ENCODE measurements at places on chromosomes 11 and 22. TPM values are rescaled to one million over a fixed set of nuclear protein-coding genes. Genes with fewer than 3 reads are reported as not detected.

The OR4A15 gene
- polyA plus RNA-seq: not detected

DNA sequence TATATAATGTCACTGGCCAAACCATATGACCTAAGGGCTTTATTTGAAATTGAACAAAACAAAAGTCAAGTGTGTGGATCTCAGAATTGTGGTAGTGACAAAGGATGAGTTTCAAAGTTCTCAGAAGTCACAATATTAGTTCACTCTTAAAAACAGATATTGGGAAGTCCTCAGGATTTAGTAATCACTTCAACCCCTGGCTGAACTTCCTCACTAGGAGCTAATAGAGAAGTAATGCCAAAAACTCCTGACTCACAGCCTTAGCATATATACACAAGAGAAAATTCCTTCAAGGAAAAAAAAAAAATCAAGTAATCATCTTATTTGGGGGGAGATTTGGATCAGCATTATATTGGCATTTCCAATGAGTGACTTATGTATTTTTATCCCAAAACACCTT, 75.6 kb upstream of the APOA1 start:
- DNase-seq: no peak

DNA sequence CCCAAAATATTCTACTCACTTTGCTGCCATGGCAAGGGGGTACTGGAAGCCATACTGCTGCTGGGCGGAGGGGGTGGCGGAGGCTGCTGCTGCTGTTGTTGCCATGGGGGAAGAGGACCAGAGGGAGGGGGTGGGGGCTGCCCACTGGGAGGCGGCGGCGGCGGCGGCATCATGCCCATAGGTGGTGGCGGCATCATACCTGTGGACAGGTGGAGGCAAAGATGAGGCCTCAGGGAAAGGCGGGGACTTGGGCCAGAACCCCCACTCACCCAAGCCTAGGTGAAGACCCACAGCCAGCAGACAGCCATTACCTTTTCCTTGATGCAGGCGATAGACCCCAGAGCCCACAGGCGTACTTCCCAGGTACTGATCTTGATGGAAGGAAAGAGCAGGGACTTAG, 7.1 kb upstream of the PYGM start:
- DNase-seq: no peak

The RTN4RL2 gene
- polyA plus RNA-seq: not detected

DNA sequence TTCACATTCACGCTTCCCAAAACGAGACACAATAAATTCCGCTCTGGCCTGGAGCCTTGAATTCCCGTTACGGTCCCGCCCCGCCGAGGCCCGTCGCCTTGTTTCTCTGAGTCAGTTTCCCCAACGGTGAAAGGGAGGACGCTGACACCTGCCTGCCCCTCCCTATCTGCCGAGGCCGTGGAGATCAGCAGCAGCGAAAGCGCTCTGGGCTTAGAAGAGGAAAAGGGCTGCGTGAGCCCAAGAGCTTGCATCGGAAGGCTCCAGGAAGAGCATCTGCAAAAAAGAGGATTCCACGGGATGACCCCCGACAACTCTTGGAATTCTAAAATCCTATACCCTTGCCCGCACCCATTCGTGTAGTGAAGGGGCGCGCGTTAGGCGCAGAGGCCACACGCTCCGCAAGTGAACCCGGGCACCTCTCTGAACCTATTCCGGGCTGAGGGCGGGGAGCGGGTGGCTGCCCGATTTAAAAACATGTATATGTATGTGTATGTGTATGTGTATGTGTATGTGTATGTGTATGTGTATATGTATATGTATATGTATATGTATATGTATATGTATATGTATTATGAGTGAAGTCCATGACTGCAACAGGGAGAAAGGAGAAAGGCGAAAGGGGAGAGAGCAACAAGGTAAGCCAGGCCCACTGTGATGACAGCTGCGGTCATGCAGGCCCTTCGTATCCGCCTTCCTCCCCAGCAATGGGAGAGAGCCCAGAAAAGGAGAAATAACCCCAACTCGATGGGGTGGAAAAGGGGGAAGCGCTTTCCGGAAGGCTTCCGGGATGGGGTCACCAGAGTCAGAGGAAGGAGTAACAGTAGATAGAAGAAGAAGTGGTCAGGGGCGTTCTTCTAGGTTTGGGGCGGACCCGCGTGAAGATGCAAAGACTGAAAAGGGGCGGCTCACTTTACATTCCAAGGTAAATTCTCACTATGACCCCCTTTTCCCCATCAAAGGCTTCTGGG, 948 bp upstream of the MRTFA start:
- DNase-seq: peak; percentile 57

The TRIM49C gene
- polyA plus RNA-seq: not detected

DNA sequence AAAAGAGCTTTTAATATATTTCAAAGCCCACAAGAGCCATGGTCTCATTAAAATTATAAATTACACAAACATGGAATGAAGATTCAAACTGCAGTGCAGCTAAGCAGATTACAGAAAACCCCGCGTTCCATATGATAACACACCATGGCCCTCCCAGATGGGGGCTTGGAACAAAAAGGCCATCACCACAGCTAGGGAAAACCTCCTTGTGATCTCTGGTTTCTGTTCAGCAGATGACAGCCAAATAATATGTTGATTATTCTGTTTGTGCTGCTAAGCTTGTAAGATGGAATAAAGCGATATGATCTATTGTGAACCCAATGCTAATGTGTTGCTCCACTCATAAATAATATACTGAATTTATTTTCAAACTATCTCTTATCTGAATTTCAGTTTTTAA, 28.5 kb downstream of the IMMP1L start:
- DNase-seq: no peak

The CCDC87 gene
- not detected for polyA plus RNA-seq

DNA sequence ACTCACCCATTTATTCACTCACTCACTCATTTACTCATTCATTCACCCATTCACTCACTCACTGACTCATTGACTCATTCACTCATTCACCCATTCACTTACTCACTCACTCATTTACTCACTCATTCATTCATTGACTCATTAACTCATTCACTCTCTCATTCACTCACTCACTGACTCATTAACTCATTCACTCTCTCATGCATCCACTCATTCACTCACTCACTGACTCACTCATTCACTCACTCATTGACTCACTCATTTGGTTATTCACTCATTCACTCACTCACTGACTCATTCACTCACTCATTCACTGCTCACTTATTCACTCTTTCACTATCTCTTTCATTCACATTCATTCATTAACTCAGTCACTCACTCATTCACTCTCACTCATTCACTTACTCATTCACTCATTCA, 2.5 kb upstream of the MUC5AC start:
- DNase-seq: no peak

DNA sequence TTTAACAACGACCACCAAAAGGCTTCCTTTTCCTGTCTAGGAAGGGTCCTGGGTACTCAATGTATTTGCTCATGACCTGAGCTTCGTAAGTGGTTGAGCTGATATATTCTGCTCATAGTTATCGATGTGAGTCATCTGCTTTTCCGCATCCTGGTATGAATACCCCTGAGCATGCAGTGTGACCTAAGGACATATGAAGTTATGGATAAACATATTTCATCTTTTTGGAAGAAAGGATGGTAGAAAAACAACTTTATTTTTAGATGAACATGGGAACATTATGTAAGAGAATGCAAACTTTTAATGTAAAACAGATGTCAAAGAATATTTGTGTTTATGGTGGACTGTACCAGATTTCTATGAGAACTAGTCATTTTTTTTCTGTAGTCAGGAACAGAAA, 28.4 kb downstream of the TRPC6 start:
- no peak for DNase-seq

GRCh38 chr11:11973361-11973800, 35.0 kb downstream of the DKK3 start:
- DNase-seq: no peak

DNA sequence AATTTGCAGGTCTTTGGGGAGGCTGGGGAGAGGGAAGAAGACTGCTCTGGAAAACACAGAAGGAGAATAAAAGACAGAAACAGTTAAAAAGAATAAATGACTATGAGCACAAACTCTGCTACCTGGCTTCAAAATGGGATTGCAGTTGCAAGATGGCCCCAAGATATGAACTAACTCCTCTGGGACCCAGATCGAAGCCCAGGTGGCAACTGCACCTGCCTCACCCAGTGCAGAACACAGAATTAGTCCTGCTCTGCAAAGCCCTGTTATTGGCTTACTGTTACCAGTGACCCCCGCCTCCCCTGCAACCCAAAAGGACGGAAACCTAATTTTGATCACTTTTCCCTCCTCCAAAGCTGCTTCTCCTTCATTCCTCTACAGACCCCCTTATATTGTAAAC, 35.9 kb upstream of the POU2AF1 start:
- DNase-seq: no peak

GRCh38 chr22:25360411-25360810, 141.0 kb downstream of the CRYBB2 start:
- no peak for DNase-seq

GRCh38 chr11:35905646-35906276, 38.1 kb upstream of the LDLRAD3 start:
- no peak for DNase-seq

DNA sequence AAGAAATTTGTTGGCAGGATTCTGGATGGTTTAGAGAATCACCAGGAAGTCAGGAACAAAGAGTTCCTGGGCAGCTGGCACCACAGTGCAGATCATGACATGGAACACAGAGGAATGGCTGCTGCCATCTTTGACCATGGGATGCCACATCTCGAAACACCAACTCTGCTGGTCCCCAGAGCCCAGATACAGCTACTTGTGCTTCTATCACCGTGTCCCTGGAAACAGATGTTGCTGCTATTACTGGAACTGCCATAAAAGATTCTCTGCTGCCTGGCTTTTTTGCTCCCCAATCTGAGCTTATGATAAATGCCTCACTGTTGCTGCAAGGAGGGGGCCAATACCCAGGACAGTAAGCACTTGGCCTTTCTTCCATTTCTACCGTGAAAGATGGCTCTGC, 185.2 kb downstream of the CSNK2A3 start:
- DNase-seq: no peak

- DNase-seq: no peak
Observed at GRCh38 chr11:118923721-118924587, 1.8 kb downstream of the BCL9L start.

DNA sequence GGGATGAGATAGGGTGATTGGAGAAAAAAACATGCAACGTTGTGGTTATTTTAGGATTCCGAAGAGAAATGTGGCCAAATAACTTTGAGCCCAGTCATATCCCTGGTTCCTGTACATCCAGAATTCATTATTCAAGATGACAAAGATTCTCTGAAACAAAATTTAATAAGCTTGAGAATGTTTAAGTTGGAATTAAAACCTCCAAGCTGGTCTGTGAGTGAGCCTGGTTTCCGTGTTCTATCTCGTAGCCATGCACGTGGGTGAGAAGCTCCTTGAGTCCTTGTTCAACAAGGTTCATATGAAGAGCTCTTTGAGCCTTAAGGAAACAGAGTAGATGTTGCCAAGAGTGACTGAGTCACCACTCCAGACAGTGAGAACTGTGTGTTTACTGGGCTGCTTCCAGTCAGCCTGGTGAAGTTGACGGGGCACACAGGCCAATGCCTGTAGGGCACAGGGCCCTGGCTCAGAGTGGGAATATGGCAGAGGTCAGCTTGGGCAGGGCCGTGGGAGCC, 206.5 kb downstream of the NAV2 start:
- DNase-seq: no peak

- DNase-seq: no peak
Observed at GRCh38 chr11:133895551-133895950, 50.2 kb upstream of the SPATA19 start.

DNA sequence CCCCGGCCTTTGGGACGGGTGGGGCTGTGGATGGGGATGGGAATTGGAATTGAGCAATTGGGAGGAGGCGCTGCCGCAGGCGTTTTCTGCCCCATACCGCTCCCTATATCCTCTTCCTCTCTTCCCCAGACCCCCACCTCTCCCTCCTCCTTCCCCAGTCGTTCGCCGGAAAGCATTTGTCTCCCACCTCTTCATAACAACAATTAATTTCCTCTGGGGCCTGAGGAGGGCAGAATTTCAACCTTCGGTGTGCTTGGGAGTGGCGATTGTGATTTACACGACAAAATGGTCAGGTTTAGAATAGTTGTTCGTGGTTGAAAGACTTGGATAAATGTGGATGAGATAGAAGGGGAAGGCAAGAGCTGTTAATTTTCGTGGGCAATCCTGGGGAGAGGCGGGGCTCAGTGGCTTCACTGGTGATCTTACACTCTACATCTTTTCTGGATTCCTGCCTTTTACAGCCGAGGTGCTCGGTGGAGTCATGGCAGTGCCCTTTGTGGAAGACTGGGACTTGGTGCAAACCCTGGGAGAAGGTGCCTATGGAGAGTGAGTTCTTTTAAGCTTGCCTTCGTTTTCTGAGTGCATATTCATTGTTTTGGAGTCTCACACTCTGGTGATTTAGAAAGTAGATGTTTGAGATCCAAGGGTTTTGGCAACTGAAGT, 1.5 kb downstream of the CHEK1 start:
- peak; percentile 28 for DNase-seq

The SMTNL1 gene
- polyA plus RNA-seq: not detected

The PGM2L1 gene
- 3.6 TPM for polyA plus RNA-seq

The CAPN1 gene
- 129 TPM for polyA plus RNA-seq

DNA sequence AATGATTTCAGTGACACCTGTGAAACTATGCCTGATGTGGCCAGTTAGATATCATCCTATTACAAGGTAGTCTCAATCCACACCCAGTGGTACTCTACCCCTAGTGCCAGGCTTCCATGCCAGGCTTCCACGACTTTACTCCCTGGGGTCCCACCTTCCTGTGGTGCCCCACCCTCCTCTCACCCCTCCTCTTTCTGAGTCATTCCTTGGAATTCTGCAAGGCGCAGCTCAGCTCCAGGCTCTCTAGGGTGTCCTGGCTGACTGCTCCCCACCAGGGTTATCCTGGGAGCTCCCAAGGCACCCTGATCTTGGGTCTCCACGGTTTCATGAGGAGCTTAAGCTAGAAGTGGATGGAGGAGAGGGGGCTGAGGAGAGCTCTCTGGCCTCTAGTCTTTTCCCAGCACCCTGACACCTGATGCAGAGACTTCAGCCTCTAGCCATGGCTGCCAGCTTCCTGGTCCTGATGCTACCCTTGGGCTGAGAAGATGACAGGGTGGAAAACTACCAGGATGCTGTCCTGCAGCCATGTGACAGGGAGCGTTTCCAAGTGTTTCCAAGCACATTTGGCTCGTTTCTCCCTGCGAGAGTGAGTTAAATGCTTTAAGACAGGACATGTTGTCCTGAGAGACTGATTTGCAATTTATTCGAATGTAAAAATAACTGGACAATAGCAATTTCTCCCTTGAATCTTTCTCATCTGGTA, 1461.2 kb downstream of the TBC1D22A start:
- DNase-seq: no peak

- DNase-seq: no peak
Observed at GRCh38 chr22:46612341-46612903, 7.8 kb upstream of the GRAMD4 start.

Measured in naive B cell (primary cell).